ENCODE measurements at places on chromosomes 1 and 21. TPM values are rescaled to one million over a fixed set of nuclear protein-coding genes. Genes with fewer than 3 reads are reported as not detected.
A peak's percentile ranks its signal among the peaks of the same experiment; 100 is the strongest.

GRCh38 chr1:15342408-15342967, 67.2 kb upstream of the EFHD2 start:
- no peaks in the 10 kb centered on the region for H3K4me1 ChIP-seq
- H3K27me3 ChIP-seq = no peaks in the 10 kb centered on the region
- H3K27ac ChIP-seq = no peak overlapping the region
- DNase-seq = no peak
- no peak overlapping the region for H3K4me3 ChIP-seq

DNA sequence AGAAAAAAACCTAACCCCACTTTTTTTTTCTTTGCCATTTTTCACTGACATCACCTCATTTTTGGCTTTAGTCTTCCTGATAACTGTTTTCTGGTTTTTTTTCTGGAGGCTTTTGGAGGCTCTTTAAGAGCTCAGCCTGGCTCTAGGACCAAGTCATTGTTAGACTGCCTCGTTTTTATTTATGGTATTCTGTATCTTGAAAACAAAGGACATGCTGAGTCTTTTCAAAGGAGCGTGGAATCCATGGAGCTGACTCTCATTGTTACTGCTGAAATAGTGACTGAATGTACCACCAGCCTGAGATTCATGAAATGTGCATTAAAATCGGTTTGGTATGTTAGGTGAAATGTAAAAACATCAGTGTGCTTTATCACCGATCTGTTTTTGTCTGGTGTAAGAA, 28.0 kb downstream of the RASAL2 start:
- peak overlapping the region; percentile 6 for H3K27ac ChIP-seq
- peaks cover 20% of the 10 kb centered on the region for H3K4me1 ChIP-seq
- no peaks in the 10 kb centered on the region for H3K36me3 ChIP-seq
- H3K4me3 ChIP-seq = no peak overlapping the region
- H3K27me3 ChIP-seq = no peaks in the 10 kb centered on the region
- DNase-seq = no peak

- H3K27me3 ChIP-seq = peaks cover 3% of the 10 kb centered on the region
- 0 out of 2 replicates have a peak, but pooled peaks cover 4% of the 10 kb centered on the region for H3K4me1 ChIP-seq
- no peaks in the 10 kb centered on the region for H3K36me3 ChIP-seq
- no peak for DNase-seq
- H3K4me3 ChIP-seq = no peak overlapping the region
Measured at GRCh38 chr1:220521778-220522177, 6.2 kb upstream of the MARK1 start.

GRCh38 chr1:244272471-244273261, 179.0 kb downstream of the ADSS2 start:
- no peaks in the 10 kb centered on the region for H3K4me1 ChIP-seq
- H3K36me3 ChIP-seq = no peaks in the 10 kb centered on the region
- peak; percentile 86 for DNase-seq
- H3K27ac ChIP-seq = no peak overlapping the region
- no peak overlapping the region for H3K4me3 ChIP-seq

OLIG1 gene
- total RNA-seq = 0.19 TPM

PRRX1 gene
- not detected for total RNA-seq

- H3K27ac ChIP-seq = no peak overlapping the region
- peaks cover 3% of the 10 kb centered on the region for H3K36me3 ChIP-seq
- H3K27me3 ChIP-seq = peaks cover 27% of the 10 kb centered on the region
- DNase-seq = no peak
Measured at GRCh38 chr1:166915941-166916340, 39.9 kb upstream of the TADA1 start.

DNA sequence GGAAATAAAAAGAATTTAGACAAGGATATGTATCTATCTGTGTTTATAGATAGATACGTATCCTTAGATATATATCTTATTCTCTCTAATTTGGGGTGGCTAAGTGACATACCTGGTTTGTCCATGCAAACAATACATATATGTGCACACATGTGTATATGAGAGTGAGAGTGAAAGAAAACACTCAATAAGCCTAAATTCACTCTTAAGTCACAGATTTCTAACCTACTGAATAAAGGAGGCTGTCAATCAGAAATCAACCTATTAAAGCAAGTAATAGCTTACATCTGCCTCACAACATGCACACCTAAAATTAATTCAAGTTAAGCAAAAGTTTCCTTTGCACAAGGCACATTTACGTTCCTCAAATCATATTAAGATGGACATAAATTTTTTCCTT, 106.9 kb upstream of the LBR start:
- H3K4me1 ChIP-seq = peaks cover 81% of the 10 kb centered on the region
- DNase-seq = no peak
- peaks cover 6% of the 10 kb centered on the region for H3K36me3 ChIP-seq
- H3K27me3 ChIP-seq = no peaks in the 10 kb centered on the region
- no peak overlapping the region for H3K27ac ChIP-seq
- no peak overlapping the region for H3K4me3 ChIP-seq

DNA sequence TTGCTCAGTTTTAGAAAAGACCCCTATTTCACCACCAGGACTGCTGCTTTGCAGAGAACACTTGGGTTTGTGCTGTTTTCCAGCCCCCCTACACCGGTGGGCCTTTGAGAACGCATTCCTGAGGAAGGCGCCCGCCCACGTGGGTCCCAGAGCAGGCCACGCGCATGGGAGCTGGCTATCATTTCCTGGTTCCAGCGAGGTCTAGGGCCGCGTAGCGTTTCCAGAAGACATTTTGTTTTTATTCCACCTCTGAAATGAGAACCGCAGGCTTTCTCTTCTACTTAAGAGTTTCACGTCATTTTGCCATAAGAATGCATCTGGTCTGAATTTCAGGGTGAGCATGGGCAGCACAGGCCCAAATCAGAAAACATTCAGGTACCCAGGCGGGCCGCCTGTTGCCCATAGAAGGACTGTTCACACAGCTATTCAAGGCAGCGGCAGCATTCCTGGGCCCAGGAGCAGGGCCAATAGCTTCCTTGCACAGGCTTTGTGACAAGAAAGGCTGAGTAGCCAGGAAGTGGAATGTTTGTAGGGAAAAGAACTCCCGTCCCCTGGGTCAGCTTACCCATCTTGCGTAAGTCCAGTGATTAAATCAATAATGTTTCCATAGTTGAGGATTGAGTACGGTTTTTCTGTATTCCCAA, 1.4 kb upstream of the KLHL21 start:
- peaks cover 9% of the 10 kb centered on the region for H3K4me1 ChIP-seq
- peaks cover 5% of the 10 kb centered on the region for H3K27me3 ChIP-seq
- peak overlapping the region; percentile 98 for H3K4me3 ChIP-seq
- peak; percentile 93 for DNase-seq

ADGRB2 gene
- total RNA-seq = 27.8 TPM

DNA sequence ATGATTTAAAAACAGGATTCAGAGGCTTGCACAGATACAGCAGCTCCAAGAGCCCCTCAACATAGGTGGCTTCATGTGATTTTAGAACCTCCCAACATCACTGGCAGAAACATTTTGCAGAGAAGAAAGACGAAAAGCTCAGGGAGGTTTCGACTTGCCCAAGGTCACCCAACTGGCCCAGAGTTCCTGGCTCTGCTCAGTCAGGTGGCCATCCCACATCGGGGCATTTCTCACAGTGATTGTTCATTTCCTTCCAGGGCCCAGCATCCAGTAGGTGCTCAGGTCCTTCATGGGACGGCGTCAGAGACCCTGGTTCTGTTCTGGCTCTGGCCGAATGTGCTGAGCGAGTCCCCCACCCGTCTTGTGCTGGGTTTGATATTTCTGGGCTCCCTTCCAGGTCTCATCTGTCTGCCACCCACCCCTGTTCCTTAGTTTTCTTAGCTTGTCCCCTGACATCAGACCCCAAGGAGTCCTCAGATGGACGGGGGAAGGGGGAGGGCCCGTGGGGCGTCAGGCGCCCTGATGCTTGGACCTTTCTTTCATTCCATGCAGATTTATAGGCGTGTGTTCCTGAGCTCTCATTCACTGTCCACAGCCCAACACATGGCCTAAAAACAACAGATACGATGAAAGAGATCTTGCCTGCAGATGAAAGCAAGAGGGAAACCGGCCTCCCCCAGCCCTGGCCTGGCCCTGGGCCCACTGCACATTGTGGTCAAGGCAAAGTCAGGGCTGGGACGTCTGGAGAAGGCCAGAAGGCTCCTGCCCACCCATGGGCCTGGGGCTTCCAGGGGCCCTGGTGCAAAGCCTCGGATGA, 123.1 kb upstream of the ZBTB40 start:
- DNase-seq = no peak
- no peak overlapping the region for H3K27ac ChIP-seq
- no peaks in the 10 kb centered on the region for H3K27me3 ChIP-seq
- no peaks in the 10 kb centered on the region for H3K36me3 ChIP-seq
- no peak overlapping the region for H3K4me3 ChIP-seq

GRCh38 chr1:228272831-228273571, 65.2 kb downstream of the OBSCN start:
- DNase-seq = no peak
- H3K4me1 ChIP-seq = no peaks in the 10 kb centered on the region
- no peak overlapping the region for H3K4me3 ChIP-seq

- H3K27me3 ChIP-seq = no peaks in the 10 kb centered on the region
- H3K4me1 ChIP-seq = no peaks in the 10 kb centered on the region
- H3K4me3 ChIP-seq = no peak overlapping the region
- H3K27ac ChIP-seq = no peak overlapping the region
- DNase-seq = no peak
Measured at GRCh38 chr1:151553659-151554058, 13.6 kb downstream of the TUFT1 start.

- no peak for DNase-seq
- no peaks in the 10 kb centered on the region for H3K36me3 ChIP-seq
- H3K27ac ChIP-seq = no peak overlapping the region
- H3K4me3 ChIP-seq = no peak overlapping the region
Measured at GRCh38 chr1:225114354-225114990, 185.0 kb downstream of the DNAH14 start.

DNA sequence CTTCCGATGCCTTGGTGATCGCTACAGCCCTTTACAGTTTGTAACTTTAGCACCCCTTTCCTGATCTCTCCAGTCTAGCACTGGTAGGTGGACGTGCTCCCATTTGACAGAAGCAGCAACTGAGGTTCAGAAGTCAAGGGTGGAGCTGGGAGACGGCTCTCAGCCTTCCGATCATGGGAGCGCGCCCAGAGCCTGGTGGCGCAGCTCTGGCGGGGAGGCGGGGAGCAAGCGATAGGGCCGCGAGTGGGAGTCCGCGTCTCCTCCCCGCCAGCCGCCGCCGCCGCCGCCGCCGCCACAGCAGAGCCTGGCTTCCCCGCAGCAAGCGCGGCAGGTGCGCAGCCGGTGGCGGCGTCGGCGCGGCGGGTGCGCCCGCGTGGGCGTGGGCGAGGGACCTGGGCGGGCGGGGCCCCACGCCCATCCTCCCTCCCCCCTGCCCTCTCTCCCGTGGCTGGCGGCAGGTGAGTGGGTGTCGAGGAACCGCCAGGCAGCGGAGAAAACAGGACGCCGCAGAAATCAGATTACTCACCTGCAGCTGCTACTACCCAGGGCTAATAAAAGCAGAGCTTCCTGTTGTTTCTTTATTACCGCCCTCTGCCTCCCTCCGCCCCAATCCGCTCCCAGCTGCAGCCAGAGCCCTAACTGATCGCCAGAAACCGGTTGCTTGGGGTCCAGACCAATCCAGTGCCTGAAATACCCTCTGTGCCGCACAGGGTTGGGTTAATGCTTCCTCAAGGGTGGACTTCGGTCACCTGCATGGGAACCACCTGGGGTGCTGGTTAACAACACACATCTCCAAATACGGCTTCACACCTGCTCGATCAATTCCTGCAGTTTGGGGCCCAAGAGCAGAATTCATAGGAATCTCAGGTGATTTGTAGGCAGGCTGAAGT, 60.2 kb upstream of the ID3 start:
- peaks cover 26% of the 10 kb centered on the region for H3K27me3 ChIP-seq
- H3K27ac ChIP-seq = no peak overlapping the region
- H3K36me3 ChIP-seq = no peaks in the 10 kb centered on the region
- peak; percentile 86 for DNase-seq

TDRD5 gene
- 1.4 TPM for total RNA-seq

- DNase-seq = no peak
- H3K36me3 ChIP-seq = no peaks in the 10 kb centered on the region
- H3K27ac ChIP-seq = no peak overlapping the region
- no peak overlapping the region for H3K4me3 ChIP-seq
- no peaks in the 10 kb centered on the region for H3K4me1 ChIP-seq
Measured at GRCh38 chr1:47483651-47484050, 45.8 kb downstream of the FOXD2 start.

GRCh38 chr1:67889953-67890567, 56.8 kb upstream of the GNG12 start:
- no peaks in the 10 kb centered on the region for H3K36me3 ChIP-seq
- no peak overlapping the region for H3K27ac ChIP-seq
- no peak overlapping the region for H3K4me3 ChIP-seq

- no peaks in the 10 kb centered on the region for H3K36me3 ChIP-seq
- H3K4me3 ChIP-seq = no peak overlapping the region
- peaks cover 11% of the 10 kb centered on the region for H3K4me1 ChIP-seq
- no peak for DNase-seq
Measured at GRCh38 chr1:14791654-14792053, 193.2 kb downstream of the KAZN start.

DNA sequence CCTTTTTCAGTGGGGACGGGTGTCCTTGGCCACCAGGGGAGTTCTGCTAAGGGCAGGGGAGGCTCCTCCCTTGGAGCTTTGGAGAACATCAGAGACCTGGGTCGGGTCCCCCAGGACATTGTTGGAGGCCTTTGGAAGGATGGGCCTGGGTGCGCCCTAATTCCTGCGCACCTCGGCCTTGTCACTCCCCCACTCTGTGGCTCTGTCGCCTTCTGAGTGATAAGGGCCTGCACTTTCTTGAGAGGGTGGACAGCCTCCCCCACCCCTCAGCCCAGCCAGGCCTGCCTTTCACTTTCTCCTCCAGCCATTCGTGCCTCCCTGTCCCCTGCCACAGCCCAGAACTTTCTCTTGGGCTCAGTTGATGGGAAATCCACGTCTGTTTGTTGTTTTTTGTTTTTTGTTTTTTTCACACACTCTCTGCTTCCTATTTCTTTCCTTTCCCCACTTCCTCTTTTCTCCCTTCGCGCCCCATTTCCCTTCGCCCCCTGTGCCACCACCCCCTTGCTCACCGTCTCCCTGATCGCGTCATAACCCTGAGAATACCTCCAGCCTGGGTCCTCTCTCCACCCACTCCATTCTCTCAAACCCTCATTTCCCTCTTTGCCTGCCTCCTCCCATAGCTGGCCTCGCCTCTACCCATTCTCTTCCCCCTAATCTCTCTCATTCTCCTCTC, 85.6 kb downstream of the PAX7 start:
- no peak for DNase-seq
- no peak overlapping the region for H3K27ac ChIP-seq
- peaks cover 10% of the 10 kb centered on the region for H3K4me1 ChIP-seq
- H3K36me3 ChIP-seq = no peaks in the 10 kb centered on the region
- peaks cover 59% of the 10 kb centered on the region for H3K27me3 ChIP-seq
- peak overlapping the region; percentile 69 for H3K4me3 ChIP-seq

ADAM30 gene
- total RNA-seq = not detected

CCDC181 gene
- total RNA-seq = 3.1 TPM

CFAP45 gene
- total RNA-seq = not detected

CD1B gene
- not detected for total RNA-seq

CFAP74 gene
- not detected for total RNA-seq

DNA sequence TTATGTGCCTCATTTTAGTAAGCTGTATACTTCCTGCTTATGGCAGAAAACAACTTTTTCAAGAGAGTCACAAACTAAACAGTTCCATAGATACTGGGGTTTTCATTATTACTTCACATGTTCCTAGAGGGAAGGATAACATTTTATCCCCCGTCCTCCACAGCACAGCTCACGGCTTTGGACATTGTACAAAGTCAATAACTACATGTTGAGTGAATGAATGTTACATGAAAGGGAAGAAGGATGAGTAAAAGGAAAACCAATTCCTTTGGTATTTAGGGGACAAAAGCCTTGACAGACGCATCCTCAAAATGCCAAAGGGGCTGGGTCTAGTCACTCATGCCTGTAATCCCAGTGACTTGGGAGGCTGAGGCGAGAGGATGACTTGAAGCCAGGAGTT, 14.8 kb downstream of the PI4KB start:
- no peak overlapping the region for H3K4me3 ChIP-seq
- peaks cover 13% of the 10 kb centered on the region for H3K36me3 ChIP-seq
- H3K27me3 ChIP-seq = no peaks in the 10 kb centered on the region
- H3K27ac ChIP-seq = no peak overlapping the region
